ENCODE measurements at places on chromosomes 7 and 10.

DNA sequence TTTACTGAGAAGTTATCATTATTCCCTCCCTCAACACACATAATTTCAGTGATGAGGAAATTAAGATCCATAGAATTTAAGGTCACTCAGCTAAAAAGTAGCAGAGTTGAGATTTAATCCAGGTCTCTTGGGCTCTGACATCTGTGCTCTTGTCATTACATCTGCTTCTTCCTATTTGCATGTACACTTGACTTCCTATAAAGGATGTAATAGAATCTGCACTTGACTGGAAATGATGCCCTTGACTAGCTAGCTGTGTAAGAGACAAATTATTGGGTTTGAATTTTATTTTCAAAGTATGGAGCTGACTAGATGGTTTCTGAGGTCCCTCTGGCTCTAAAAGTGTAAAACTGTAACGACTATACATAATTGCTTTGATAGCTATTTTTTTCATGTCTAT, 59.5 kb downstream of the AGK start:
- DNase-seq: no peak

- DNase-seq: no peak
Measured at GRCh38 chr7:28596245-28596935, 184.1 kb downstream of the CREB5 start.

DNA sequence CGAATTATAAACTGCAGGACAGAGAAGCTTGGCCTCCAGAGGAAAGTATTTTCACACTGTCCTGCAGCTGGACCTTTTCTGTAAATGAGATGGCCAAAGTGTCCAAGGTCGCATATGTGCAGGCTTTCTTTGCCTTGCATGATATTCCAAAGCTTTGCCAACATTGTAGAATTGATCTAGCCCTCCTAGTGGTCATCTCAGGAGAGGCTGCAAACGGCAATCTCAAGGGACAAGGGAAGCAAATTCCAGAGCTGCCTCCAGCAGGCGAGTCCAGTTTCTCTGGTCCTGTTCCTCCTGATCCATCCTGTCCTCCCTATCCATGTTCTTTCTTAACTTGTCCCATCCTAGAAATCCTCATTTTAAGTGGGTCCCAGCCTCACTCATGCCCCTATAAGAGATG, 373.4 kb upstream of the PCDH15 start:
- DNase-seq: peak; percentile 2

DNA sequence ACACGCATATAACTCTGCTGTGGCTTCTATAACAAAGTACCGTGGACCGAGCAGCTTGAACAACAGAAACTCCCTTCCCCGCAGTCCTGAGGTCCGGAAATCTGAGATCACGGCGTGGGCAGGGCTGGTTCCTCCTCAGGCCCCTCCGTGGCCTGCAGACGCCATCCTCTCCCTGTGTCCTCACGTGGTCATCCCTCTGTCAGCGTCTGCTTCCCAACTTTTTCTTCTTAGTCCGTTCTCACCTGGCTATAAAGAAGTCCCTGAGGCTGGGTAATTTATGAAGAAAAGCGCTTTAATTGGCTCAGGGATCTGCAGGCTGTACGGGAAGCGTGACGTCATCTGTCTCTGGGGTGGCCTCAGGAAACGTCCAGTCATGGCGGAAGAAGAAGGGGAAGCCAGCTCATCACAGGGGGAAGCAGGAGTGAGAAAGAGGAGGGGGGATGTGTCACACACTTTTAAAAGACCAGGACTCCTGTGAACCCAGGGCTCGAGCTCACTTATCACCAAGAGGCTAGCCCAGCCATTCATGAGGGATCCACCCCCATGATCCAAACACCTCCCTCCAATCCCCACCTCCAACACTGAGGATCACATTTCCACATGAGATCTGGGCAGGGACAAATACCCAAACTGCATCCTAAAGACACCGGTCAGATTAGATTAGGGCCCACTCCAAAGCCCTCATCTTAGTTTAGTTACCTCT, 91.2 kb upstream of the INSIG1 start:
- peak; percentile 64 for DNase-seq

- DNase-seq: no peak
Measured at GRCh38 chr7:80393786-80394185, 118.1 kb downstream of the GNAT3 start.

GRCh38 chr10:63605197-63605967, 84.2 kb downstream of the REEP3 start:
- no peak for DNase-seq

Measured in SW 1271 (cell line).